Myocyte (in vitro differentiated cells): ENCODE measurements at places on chromosomes 7 and 10. TPM values are rescaled to one million over a fixed set of nuclear protein-coding genes. Genes with fewer than 3 reads are reported as not detected.

Gene NPSR1
- not detected in 2 replicates for total RNA-seq

Gene CFAP70
- 1.0 and 1.8 TPM in 2 replicates for total RNA-seq

Gene TAF5
- 2.7 and 3.5 TPM in 2 replicates for total RNA-seq

Gene RADIL
- total RNA-seq, result 1.1 and 1.8 TPM in 2 replicates

Gene VWDE
- not detected in 2 replicates for total RNA-seq

Gene EBF3
- total RNA-seq, result 21.9 and 32.2 TPM in 2 replicates

Gene HSPA12A
- 5.4 and 7.8 TPM in 2 replicates for total RNA-seq

Gene ACSL5
- 0.52 and 0.88 TPM in 2 replicates for total RNA-seq

Gene FAM241B
- total RNA-seq, result not detected in 2 replicates

Gene SHH
- 0.08 TPM in 1 of 2 replicates, not detected in the other for total RNA-seq

Gene HOXA4
- total RNA-seq, result 5.0 and 6.7 TPM in 2 replicates

Gene VAX1
- not detected in 2 replicates for total RNA-seq

Gene GPR141
- total RNA-seq, result not detected in 2 replicates

Gene CDC14C
- not detected in 2 replicates for total RNA-seq

Gene NRP1
- 28.2 and 37.3 TPM in 2 replicates for total RNA-seq

Gene FAM131B
- total RNA-seq, result 1.1 and 1.5 TPM in 2 replicates

Gene ST8SIA6
- total RNA-seq, result 0.47 TPM in 1 of 2 replicates, not detected in the other

Gene ANKRD30A
- total RNA-seq, result not detected in 2 replicates

Gene AKR1D1
- total RNA-seq, result not detected in 2 replicates

Gene SCRN1
- total RNA-seq, result 86.0 and 94.5 TPM in 2 replicates

Gene LBX1
- 11.7 and 14.1 TPM in 2 replicates for total RNA-seq

Gene CH25H
- total RNA-seq, result 0.36 and 1.0 TPM in 2 replicates

Gene GNG11
- total RNA-seq, result 16.8 and 18.1 TPM in 2 replicates

Gene PTF1A
- total RNA-seq, result not detected in 2 replicates

Gene RARRES2
- 202 and 252 TPM in 2 replicates for total RNA-seq

Gene ENKUR
- not detected in 2 replicates for total RNA-seq

Gene MAGI2
- total RNA-seq, result 5.7 and 6.0 TPM in 2 replicates

Gene UNCX
- not detected in 2 replicates for total RNA-seq

Gene METTL27
- 1.3 and 4.0 TPM in 2 replicates for total RNA-seq

Gene RBM20
- total RNA-seq, result 2.6 and 3.0 TPM in 2 replicates

Gene AOAH
- total RNA-seq, result not detected in 2 replicates

Gene HSPA14
- 20.8 and 23.7 TPM in 2 replicates for total RNA-seq

Gene LRRD1
- 0.26 and 0.29 TPM in 2 replicates for total RNA-seq

Gene CTNNA3
- 3.1 and 6.9 TPM in 2 replicates for total RNA-seq

Gene CISD1
- 31.6 and 46.3 TPM in 2 replicates for total RNA-seq

Gene ABHD11
- total RNA-seq, result 11.7 and 16.4 TPM in 2 replicates

Gene EMX2
- total RNA-seq, result not detected in 2 replicates

Gene PCLO
- total RNA-seq, result 1.4 and 2.2 TPM in 2 replicates

Gene ADAM8
- 1.5 and 2.0 TPM in 2 replicates for total RNA-seq

Gene ARHGAP22
- 42.8 and 46.6 TPM in 2 replicates for total RNA-seq

Gene IMPDH1
- total RNA-seq, result 34.3 and 35.4 TPM in 2 replicates

Gene FKBP9
- total RNA-seq, result 195 and 200 TPM in 2 replicates

Gene CYP2C19
- 0.08 TPM in 1 of 2 replicates, not detected in the other for total RNA-seq

Gene PKD2L1
- total RNA-seq, result 0.13 TPM in 1 of 2 replicates, not detected in the other

Gene NCF1
- not detected in 2 replicates for total RNA-seq

Gene UPF2
- total RNA-seq, result 14.1 and 17.0 TPM in 2 replicates

Gene AQP1
- 2.1 and 3.9 TPM in 2 replicates for total RNA-seq

Gene IKZF1
- total RNA-seq, result not detected in 2 replicates

Gene PRTFDC1
- 0.29 and 0.52 TPM in 2 replicates for total RNA-seq

Gene SP4
- 9.0 and 12.9 TPM in 2 replicates for total RNA-seq
